Smooth muscle cell of bladder (primary cell): ENCODE measurements at places on chromosomes 2 and 18. TPM values are rescaled to one million over a fixed set of nuclear protein-coding genes. Genes with fewer than 3 reads are reported as not detected.

The NTSR2 gene
- under 0.01 TPM in 1 of 2 replicates, not detected in the other for total RNA-seq

The THOC1 gene
- 20.6 and 31.8 TPM in 2 replicates for total RNA-seq

The ACVR1C gene
- under 0.01 and 0.09 TPM in 2 replicates for total RNA-seq

The CCDC68 gene
- total RNA-seq: 6.9 and 27.0 TPM in 2 replicates

The MC2R gene
- total RNA-seq: not detected in 2 replicates

The MYOM1 gene
- 1.3 and 2.5 TPM in 2 replicates for total RNA-seq

The SUCLG1 gene
- 42.3 and 44.8 TPM in 2 replicates for total RNA-seq

The SOCS6 gene
- 49.5 and 54.5 TPM in 2 replicates for total RNA-seq

The SPC25 gene
- total RNA-seq: 0.28 and 0.43 TPM in 2 replicates

The BCL11A gene
- 0.14 TPM in 1 of 2 replicates, not detected in the other for total RNA-seq

The MAPK4 gene
- total RNA-seq: 0.09 TPM in 1 of 2 replicates, not detected in the other

The PARD3B gene
- 16.5 and 19.1 TPM in 2 replicates for total RNA-seq

The PIAS2 gene
- 12.8 and 21.3 TPM in 2 replicates for total RNA-seq

The CERS6 gene
- 4.1 and 5.0 TPM in 2 replicates for total RNA-seq

The CD28 gene
- total RNA-seq: under 0.01 TPM in 1 of 2 replicates, not detected in the other

The LRP1B gene
- total RNA-seq: under 0.01 TPM in 2 replicates

The CCDC74A gene
- 5.5 and 11.5 TPM in 2 replicates for total RNA-seq

The NEU2 gene
- not detected in 2 replicates for total RNA-seq

The NT5DC4 gene
- total RNA-seq: not detected in 2 replicates

The DSG1 gene
- total RNA-seq: not detected in 2 replicates

The TMEM17 gene
- total RNA-seq: 1.8 and 2.7 TPM in 2 replicates

The TMEM200C gene
- total RNA-seq: 0.14 and 0.74 TPM in 2 replicates

The CHN1 gene
- total RNA-seq: 10.3 and 12.8 TPM in 2 replicates

The SPATA3 gene
- total RNA-seq: not detected in 2 replicates

The CHST9 gene
- total RNA-seq: not detected in 2 replicates

The GPR45 gene
- total RNA-seq: not detected in 2 replicates

The HOXD4 gene
- total RNA-seq: under 0.01 and 0.18 TPM in 2 replicates

The MDH1B gene
- total RNA-seq: 1.4 and 2.0 TPM in 2 replicates

The GALR1 gene
- not detected in 2 replicates for total RNA-seq

The LIMS4 gene
- 1.1 TPM in 2 replicates for total RNA-seq

The ITSN2 gene
- 20.2 and 20.5 TPM in 2 replicates for total RNA-seq

The ARHGAP28 gene
- 1.5 and 10.5 TPM in 2 replicates for total RNA-seq

The GPAT2 gene
- 2.3 and 3.1 TPM in 2 replicates for total RNA-seq

The GKN1 gene
- total RNA-seq: not detected in 2 replicates

The PDCD1 gene
- total RNA-seq: not detected in 2 replicates

The RNF25 gene
- 32.0 and 33.8 TPM in 2 replicates for total RNA-seq

The UGT1A4 gene
- total RNA-seq: not detected in 2 replicates

The MFSD6 gene
- total RNA-seq: 13.2 and 15.1 TPM in 2 replicates

The KCNE4 gene
- 27.2 and 43.9 TPM in 2 replicates for total RNA-seq

The MERTK gene
- 0.14 and 0.28 TPM in 2 replicates for total RNA-seq

The DNER gene
- 0.43 and 0.83 TPM in 2 replicates for total RNA-seq

The AMER3 gene
- not detected in 2 replicates for total RNA-seq

The SAG gene
- not detected in 2 replicates for total RNA-seq

The RESP18 gene
- not detected in 2 replicates for total RNA-seq

The TTN gene
- total RNA-seq: under 0.01 TPM in 2 replicates
